CD4-positive, alpha-beta T cell treated with Interleukin-1 beta for 1 hour (primary cell): ENCODE measurements at places on chromosomes 5 and 9.

- peak; percentile 96 for DNase-seq
Measured at GRCh38 chr5:179023528-179024189, at the start of gene ZNF879. Gene ZNF879 (plus strand): TSS chr5:179023804. CDS start chr5:179025005, 1,201 bp downstream.

DNA sequence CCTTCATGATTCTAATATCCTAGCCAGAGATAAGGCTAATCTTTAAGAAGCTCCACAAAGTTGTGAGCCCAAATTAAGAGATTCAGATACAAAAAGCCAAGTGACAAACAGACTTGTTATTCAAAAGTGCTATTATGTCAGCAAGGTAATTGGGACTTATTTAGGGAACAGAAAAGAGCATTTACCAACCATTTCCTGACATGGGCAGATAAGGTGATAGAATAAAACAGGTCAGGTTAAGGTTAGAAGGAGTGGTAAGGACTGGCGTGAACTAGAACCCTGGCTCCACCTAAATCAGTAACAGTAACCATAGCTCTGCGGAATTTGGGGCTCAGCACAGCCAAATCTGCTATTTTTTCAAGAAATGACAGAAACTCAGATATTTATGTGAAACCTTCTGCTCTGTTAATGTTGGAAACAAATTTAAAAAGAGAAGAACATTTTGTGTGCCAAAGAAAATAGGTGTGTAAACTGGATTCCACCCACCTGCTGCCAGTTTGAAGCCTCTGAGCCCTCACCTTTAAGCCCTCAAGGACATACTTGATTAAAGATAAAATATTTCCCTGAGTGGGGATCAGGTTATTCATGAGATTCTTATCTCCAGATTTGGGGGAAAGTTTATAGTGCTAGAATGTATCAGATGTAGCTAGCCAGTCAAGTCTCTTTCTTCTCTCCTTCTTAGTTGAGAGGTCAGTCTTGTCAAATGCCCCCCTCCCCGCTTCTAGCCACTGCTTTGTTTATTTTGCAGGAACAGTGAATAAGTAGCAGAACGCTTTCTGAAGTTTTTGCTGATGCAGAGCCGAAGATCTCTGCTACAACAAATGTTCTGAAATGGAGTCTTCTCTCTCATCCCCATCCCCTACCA is 10.2 kb upstream of the ERMP1 start:
- DNase-seq: no peak

DNA sequence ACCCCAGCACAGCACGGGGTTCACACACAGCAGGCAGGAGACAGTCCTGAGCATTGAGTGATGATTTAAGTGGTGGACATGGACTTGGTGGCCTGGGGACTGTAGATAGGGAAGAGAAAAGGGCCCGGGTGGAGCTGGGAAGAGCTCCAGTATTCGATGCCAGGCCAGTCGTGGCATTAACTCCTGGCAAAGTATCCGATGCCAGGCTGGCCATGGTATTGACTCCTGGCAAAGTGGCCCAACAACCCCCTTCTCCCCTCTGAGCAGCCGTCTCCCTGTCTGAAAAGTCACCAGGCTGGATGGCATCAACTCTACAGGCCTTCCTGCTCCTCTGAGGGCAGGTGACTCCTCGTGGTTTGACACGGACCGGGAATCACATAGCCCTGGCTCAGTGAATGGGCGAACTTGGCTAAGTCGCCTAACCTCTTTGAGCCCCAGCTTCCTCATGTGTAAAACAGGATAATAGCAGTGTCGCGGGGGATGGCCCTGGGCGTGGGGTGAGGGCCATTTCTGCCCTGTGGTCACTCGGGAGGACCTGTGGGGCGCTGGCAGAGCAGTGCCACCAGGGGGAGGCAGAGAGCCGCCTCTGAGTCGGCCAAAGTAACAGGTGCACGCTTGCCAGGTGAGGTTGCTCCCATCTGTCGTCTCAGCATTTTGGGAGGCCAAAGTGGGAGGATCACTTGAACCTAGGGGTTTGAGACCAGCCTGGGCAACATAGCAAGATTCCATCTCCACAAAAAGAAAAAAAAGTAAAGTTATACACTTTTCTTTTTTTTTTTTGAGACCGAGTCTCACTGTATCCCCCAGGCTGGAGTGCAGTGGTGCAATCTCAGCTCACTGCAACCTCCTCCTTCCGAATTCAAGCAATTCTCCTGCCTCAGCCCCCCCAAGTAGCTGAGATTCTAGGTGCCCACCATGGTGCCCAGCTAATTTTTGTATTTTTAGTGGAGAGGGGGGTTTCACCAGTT is 5.7 kb upstream of the SEC16A start:
- peak; percentile 76 for DNase-seq

GRCh38 chr5:59081693-59082092 is 498.8 kb downstream of the RAB3C start:
- DNase-seq: no peak

DNA sequence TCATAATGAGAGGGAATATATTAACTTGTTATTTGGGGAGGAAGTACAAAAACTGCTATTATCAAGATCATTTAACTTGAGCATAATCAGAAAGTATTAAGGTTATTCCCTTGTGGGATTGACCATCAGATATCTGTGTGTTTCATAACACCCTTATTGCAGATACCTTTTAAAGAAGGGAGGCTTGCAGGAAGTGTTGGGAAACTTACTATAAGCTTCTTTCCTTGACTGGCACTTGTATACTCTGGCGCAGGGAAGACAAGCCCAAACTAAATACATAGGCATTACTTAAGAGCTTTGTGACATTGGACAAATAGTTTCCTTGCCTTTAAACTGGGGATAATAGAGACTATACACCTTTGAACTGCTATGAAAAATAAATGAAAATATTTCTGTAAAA is 50.9 kb downstream of the PIK3R1 start:
- no peak for DNase-seq

DNA sequence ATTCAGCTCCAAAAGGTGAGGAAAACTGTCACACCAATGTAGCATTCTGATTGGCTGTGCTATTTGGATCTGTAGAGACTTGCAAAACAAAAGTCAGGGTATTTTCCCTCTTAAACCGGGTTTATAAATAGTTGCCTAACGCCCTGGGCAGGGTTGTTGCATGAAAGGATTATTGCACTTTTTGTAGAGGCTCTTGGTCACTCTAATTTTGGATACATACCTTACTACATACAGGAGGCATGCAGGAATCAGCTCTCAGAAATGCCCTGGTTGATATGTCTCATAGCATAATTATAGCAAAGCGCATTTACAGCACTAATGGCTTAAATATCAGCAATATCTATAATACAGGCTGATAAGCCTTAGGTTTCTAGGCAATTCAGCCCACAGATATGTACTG is 200.0 kb upstream of the GDNF start:
- DNase-seq: no peak

GRCh38 chr5:142427015-142427364 is 102.2 kb upstream of the SPRY4 start:
- no peak for DNase-seq

DNA sequence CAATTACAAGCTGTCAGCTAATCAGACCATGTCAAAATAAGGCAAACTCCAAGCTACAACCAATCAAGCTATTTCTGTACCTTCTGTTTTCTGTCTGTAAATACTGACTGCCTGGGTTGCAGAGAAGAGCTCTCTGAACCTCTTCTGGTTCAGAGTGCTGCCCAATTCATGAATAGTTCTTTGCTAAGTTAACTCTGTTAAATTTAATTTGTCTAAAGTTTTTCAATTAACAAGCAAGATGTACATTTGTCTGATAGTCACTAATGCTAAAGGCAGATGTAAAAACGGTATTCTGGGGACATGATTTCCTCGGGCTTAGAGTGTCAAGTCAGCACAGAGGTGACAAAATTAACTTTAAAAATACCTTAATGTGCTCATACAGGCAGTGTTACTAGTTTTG is 408.3 kb upstream of the CLINT1 start:
- no peak for DNase-seq

DNA sequence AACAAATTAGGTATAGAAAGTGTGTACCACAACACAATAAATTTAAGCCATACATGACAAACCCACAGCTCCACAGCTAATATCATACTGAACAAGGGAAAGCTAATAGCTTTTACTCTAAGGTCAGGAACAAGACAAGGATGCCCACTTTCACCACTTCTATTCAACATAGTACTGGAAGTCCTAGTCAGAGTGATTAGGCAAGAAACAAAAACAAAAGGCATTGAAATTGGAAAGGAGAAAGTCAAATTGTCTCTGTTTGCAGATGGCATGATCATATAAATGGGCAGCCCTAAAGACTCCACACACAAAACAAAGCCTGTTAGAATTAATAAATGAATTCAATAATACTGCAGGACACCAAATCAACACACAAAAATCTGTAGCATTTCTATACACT is 548.8 kb downstream of the CTNND2 start:
- no peak for DNase-seq

- no peak for DNase-seq
Measured at GRCh38 chr9:116480700-116481099, 206.4 kb upstream of the TRIM32 start.

DNA sequence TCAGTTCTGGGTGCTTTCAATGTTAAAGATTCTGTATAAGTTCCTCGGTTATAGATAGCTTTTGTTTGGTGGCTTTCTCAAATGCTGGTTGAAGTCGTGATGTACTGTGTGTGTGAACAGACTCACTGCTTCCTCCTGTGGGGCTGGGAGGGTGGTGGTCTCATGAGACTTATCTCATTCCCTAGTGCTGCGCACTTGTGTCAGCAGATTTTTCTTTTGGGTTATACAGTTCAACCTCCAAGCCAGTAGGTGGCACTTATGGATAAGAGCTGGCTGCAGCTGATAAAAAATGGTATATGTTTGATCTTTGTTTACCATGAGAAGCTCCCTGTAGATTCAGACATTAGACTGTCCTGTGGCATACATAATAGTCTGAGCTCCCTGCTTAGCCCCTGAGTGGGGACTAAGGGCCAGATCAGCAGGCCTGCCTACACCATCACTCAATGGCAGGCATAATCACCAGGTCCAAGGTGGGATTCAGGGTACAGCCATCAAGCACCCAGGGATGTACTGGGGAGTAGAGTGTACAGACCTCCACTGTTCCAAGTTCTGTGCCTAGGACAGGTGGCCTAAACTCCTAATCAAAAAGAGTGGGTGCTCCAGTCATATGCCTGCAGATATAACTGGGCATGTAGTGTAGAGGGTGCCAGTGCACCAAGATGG is 174.2 kb downstream of the OXCT1 start:
- DNase-seq: no peak

GRCh38 chr5:38978036-38978435 is 96.2 kb downstream of the RICTOR start:
- DNase-seq: no peak

- DNase-seq: no peak
Measured at GRCh38 chr5:159708090-159708489, 208.2 kb upstream of the ADRA1B start.

DNA sequence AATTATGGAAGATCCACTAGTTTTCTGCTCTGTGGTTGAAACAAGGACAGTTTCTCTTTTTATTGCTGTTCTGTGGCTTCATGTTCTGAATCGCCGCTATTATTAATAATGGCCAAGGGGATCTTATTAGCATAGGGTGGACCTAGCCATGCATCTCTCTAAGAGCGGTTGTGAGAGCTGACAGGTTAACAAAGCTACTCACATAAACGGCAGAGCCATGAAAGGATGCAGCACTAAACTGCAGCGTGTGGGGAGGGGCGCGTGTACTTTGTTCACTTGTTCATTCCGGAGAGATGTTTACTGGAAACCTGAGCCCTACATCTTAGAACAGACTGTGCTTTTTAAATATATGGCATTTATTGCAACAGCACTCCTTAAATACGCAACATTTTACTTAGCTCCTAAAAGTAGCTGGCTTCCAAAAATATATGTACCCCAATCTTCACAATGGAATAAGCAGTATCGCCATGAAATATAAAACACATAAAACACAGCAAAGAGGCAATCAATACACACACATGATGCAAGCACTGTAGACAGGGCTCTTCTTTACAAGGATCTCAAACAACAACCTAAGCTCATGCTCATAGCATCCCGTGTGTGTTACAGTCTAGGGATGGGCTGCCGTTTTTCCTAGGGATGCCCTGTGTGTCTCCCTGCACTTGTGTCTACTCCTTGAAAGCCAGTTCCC is 424.6 kb downstream of the MED10 start:
- no peak for DNase-seq

- DNase-seq: no peak
Measured at GRCh38 chr5:133521801-133522200, 90.5 kb downstream of the FSTL4 start.

DNA sequence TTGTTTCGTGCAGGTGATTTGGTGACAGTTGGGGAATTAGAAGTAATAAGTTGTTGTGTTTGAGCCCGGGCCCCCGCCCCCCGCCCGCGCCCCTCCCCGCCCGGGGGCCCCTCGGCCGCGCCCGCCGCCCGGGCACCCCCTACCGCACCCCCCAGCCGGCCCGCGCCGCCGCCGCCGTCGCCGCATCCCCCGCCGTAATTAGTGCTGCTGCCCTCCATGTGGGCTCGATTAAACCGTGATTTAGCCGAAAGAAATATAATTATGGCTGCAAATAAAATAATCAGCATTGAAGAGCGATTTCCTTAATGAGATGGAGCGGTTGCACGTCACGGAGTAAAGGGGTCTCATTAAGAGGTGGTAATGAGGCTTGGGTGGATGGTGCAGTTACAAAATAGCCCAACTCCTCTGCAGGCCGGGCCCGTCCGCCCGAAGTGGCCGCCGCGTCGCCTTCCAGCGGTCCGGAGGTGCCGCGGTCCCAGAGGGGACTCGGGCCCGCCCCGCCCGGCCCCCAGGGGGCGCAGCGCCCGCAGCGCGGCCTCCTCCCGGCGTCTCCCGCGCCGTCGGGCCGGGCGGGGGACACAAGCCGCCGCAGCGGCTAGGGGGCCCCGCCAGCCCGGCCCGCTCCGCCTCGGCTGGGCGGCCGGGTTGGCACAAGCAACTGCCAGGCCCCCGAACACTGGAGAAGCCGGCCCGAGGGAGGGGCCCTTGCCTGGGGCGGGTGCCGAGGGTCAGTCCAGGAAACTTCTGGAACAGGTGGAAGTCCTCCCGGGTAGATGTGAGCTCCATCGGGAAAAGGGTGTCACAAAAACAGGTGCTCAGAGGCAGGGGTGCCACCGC is 6.9 kb upstream of the OTP start:
- DNase-seq: peak; percentile 24

DNA sequence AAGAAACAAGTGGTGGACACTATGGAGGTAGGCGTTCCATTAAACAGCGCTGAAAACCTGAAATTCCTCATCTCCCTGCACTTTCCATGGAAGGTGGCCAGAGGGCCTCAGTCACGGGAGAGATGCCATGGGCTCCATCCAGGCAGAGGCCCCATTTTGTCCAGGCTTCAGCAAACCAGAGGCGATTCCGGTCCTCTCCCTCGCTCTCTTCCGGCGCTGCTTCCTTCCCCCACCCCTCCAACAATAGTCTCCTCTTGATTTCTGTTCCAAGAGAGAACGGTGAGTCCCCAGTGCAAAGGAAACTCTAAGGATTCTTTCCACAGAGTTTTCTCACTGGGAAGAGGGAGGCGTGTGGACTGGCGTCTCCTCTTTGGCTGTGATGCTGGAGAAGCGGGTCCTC is 7.5 kb downstream of the ZNF366 start:
- no peak for DNase-seq

DNA sequence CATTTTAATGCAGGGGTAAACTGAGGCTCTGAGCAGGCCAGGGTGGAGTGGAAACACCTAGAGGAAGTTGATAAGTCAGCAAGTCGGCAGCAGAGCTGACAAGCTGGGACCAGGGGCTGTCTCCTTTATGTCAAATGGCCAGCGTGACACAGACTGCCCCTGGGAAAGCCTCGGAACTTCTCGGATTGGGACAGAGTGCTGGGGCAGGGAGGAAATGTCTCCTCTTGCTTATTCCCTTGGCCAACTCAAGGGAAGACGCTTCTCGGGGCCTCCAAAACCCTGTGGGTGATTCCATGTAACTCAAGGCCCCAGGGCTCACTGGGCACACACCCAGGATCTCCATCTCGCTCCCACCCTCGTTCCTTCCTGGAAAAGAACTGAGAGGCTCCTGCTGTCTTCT is 25.4 kb upstream of the ANXA6 start:
- no peak for DNase-seq

- no peak for DNase-seq
Measured at GRCh38 chr9:120177121-120177520, 402.8 kb downstream of the CDK5RAP2 start.
